Anterior cingulate cortex (tissue), 58 donors: ENCODE measurements at places on chromosomes 11 and 22.

DNA sequence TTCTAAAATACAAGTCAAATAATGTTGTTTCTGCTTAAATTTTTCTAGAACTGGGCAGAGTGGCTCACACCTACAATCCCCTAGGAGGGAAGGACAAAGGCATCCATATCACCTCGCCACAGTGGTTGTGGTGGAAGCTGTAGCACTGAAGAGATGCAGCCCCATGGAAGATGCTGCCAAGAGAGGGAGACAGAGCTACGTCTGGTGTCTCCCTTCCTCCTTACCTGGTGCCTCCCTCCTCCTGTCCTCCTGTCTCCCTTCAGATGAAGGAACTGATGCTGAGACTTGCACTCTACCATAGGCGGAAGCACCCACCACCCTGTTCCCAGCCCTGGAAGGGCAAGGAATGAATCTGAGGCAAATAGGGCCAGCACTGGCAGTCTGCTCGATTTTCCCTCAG lies 22.3 kb downstream of the MMP27 start:
- no peak for DNase-seq

DNA sequence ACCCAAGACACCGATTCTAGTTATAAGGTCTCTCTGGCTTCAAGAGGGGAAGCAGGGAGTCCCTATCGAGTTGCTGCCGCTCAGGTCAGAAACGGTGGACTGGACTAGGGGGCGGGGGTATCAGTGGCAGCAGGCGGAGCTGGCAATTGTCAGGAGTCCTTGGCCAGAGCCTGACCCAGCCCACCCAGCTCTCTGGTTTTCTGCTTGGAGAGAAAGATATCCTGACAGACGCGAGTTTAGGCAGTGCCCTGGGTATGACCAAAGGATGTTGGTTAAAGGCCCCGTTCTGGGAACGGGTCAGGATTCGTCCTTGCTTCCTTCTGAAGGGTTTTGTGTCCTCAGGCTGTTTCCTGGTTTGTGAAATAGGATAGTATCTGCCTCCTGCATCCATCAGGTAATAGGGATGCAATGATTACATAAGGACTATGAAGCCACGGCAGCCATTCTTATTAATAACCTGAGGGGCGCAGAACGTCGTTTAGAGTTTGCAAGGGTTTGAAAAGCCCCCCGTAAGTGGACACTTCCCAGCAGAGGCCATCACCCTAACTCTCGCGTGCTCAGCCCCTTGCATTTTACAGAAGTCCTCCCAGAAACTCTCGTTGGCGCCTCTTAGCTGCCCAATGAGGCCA lies 700 bp upstream of the DEPDC5 start:
- peak; percentile 18 for DNase-seq

DNA sequence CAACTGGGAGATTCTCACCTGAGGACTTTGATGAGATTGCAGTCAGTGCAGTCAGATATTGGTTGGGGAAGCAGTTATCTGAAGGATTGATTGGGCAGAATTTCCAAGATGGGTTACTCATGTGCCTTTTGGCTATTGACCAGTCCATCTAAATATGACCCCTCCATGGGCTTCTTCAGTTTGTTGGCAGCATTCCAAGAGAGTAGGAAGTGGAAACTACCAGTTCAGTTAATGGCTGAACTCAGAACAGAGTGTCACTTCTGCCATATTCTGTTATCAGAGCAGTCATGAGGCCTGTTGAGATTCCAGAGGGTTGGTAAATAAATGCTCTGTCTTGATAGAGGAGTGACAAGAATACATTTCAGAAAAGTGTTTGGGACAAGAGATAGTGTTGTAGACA lies 71.0 kb downstream of the CYP2R1 start:
- no peak for DNase-seq

DNA sequence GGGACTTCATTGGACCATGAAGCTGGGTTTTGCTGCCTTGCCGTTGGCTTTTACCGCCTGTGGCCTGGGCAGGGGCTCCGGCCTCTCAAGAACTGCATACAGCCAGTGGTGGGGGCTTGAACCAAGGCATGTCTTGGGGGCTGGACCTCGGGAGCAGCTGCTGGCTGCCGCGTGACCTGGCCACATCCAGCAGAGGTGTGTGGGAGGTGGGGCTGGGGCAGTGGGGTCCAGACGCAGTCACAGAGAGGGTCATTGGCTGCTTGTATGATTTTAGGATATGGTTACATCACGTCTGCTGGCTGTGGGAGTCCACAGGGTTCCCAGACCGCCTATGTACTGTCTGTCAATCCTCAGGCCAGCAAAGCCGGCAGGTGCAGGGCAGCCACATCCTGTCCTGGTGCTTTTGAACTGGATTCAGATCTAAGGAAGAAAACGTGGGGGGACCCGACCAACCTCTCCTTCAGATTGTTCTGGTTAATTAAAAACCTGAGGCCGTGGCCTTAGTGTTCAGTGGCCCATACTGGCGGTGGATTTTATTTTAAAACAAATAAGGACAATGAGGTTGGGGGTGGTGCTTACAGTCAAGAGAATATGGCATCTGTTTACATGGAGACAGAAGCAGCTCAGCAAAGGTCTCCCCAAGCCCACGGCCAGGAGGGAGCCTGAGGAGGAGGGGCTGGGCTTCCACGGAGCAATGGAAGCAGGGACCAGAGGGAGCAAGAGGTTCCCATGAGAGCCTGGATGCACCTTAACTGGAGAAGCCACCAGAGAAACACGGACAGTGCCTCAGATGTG lies 426.0 kb downstream of the TBC1D22A start:
- no peak for DNase-seq

- no peak for DNase-seq
Measured at GRCh38 chr11:20226933-20227332, 66.7 kb upstream of the DBX1 start.
